ENCODE measurements at places on chromosomes 6 and 20.

DNA sequence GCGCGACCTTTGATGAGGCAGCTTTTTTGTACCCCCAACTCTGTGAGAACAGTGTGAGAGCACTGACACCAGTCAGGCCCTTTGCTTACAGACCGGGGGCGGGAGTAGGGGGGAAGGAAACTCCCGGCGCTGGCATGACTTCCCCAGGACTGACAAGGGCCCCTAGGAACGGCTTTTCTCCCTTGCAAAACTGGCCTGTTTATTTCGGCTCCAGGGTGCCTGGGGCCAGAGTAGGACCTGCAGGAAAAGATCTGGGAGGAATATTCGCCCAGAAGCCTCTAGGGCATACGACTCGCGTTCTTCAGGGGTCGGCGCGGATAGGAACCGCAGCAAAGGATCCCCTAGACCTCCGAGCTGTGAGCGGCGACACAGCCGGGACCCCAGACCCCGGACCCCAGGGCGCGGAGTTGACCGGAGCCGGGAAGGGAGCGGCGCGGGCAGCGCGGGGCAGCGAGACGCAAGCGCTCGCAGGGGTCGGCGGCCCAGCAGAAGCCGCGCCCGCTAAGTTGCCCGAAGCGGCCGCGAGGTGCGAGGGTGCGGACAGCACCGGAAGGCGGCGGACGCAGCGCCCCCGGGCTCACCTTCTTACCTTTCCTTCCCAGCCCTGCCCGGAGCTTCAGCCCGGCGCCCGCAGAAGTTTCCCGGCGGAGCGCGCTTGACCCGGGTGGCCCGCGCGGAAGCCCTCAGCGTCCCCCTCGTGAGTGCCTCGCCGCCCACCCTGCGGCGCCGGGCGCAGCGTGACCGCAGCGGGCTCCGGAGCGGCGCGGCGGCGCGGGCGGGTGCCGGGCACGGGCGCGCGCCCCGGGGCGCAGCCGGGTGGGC, at the start of gene POPDC3:
Gene POPDC3 (minus strand): TSS at position 771 of the 822 bp plus-strand sequence. CDS start 18,105 bp downstream, outside the sequence.
- DNase-seq: peak; percentile 60

DNA sequence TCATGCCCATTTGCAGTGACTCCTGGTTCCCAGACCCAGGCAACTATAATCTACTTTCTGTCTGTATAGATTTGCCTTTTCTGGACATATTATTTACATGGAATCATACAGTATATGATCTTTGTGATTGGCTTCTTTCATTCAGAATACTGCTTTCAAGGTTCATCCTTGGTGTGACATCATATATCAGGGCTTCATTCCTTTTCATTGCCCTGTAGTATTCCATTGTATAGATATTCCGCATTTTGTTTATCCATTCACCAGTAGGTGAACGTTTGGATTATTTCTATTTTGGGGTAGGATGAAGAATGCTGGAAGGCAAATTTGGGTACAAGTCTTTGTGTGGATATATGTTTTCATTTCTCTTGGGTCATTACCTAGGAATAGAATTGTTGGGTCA, 36.1 kb downstream of the PPP1R16B start:
- no peak for DNase-seq

DNA sequence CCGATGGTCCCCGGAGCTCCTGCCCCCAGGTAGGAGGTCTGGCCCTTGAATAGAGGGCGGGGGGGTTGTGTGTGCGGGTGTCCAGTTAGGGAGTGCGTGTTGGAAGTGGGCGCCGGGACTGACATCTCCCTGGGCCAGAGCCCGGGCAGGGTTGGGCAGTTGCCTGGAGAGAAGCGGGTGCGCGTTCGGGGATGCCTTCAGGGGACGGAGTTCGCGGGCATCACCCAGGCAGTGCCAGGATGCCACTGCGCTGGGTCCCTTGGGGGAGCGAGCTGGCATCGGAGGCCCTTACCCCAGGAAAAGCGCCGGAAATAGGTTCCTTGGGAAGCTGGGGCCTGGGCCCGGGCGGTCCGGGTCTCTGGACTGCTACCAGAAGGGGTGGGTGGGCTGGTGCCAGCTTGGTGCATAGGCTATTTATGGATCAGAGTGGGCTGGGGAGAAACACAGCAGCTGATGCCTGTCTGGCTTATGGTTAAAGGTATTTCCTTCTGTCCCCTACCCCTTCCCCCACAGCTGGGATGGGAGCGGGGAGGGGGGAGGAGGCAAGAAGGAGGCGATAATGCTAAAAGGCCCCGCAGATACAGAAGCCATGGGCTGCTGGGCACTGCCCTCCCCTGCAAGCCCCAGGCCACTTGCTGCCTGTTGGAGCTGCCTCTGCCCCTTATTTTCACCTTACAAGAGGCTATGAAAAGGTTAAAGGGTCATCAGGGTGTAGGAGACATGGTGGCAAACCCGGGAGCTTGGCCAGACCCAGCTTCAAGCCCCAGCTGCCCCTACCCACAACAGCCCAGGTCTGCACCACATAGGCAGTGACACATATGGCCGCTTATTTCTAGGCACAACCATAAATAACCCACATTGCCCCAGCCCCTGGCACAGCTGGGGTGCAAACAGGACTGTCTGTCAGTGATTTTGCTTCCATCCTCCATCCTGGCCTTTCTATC, 638 bp downstream of the PACSIN1 start:
- no peak for DNase-seq

- DNase-seq: no peak
Measured at GRCh38 chr20:31484001-31484400, 8.9 kb downstream of the REM1 start.

DNA sequence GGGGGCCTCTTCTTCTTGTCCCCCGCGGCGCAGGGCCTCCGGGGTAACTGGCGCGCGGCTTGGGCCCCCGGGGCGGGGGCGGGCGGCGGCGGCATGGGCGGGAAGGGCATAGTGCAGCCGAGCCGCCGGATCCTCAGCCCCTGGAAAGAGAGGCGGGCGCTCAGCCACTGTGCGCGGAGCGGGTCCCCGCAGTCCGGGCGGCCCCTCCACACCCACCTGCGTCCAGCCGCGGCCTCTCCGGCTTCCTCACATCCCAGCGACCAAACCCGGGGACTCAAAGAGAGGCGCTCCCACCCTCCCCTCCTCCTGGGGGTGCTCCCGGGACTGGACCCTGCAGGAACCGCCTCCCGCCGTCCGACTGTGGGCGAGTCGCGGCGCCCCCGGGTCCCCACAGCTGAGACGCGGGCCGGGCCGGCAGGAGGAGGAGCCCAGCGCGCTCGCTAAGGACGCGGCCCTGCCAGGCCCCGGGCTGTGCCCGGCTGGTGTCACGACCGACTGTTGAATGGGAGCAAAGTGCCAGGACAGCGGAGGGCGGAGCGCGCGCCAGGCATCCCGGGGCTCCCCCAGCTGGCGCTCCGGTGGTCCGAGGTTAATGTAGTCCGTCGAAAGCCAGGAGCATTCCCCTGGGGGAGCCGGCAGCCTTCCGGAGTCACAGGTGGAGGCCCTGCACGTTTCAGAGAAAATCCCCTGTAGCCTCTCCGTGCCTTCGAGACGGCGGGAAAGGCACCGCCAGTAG, at the start of gene PRR18:
Gene PRR18 (minus strand): TSS at position 360 of the 736 bp plus-strand sequence. CDS start 250 bp downstream, at position 110.
- no peak for DNase-seq

GRCh38 chr20:10971096-10971495, 297.3 kb upstream of the JAG1 start:
- no peak for DNase-seq

DNA sequence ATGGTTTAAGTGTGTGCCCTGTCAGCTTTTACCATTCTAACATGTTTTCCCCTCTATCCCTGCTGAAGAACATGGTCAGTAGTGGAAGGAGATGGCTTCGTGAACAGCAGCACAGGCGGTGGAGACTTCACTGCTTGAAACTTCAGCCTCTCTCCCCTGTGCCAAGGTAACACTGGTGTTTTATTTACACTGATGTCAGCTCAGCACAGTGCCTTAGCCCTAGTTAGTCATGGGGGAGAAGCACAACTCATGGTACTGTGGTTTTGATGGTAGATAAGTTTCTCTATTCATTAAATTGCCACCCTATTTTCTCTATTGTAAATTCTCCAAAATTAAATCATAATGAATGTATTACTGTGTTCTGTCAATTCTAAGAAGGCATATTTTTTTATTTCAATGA, 56.6 kb downstream of the MTHFD1L start:
- DNase-seq: no peak

GRCh38 chr6:118896339-118897136, 2.6 kb downstream of the ASF1A start:
- DNase-seq: peak; percentile 65

DNA sequence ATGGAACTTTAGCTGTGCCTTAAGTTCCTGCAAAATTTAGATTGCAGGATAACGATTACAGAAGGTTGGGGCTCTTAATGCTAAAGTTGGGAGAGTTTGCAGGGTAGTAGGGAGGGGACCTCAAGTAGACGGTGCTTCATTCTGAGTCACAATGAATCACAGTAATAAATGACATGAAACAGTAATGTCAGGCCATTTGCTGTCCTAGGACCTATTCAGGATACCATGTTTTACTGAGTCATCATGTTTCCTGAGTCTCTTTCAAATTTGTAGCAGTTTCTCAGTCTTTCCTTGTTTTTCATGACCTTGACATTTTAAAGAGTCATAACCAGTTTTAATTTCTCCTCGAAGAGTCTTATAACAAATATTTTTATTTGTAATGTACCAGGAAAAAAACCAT, 406.9 kb upstream of the MAP3K7 start:
- no peak for DNase-seq

DNA sequence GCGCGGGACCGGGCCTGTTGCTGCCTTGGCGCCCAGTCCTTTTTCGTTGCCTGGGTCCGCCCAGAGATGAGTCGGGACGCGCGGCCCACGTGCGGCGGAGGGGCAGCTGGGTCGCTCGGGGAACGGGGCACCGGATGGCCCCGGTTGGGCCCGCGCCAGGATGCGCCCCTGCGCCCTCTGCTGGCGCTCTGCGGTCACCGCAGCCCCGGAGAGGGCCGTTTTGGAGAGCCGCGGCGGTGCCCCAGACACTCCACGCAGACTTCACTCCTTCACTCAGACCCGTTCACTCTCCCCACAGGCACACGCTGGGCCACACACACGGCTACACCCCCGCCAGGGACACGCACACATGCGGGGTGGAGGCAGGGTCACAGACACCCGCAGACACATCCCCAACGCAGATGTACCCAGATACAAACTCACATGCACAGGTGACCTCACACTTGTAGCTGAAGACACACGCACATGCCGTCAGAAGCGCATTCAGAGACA, 38.8 kb downstream of the SRC start:
- DNase-seq: peak; percentile 58

- no peak for DNase-seq
Measured at GRCh38 chr6:169075915-169076654, 177.6 kb downstream of the THBS2 start.

- DNase-seq: peak; percentile 69
Measured at GRCh38 chr6:79949233-79949632, 1.9 kb upstream of the ELOVL4 start.

DNA sequence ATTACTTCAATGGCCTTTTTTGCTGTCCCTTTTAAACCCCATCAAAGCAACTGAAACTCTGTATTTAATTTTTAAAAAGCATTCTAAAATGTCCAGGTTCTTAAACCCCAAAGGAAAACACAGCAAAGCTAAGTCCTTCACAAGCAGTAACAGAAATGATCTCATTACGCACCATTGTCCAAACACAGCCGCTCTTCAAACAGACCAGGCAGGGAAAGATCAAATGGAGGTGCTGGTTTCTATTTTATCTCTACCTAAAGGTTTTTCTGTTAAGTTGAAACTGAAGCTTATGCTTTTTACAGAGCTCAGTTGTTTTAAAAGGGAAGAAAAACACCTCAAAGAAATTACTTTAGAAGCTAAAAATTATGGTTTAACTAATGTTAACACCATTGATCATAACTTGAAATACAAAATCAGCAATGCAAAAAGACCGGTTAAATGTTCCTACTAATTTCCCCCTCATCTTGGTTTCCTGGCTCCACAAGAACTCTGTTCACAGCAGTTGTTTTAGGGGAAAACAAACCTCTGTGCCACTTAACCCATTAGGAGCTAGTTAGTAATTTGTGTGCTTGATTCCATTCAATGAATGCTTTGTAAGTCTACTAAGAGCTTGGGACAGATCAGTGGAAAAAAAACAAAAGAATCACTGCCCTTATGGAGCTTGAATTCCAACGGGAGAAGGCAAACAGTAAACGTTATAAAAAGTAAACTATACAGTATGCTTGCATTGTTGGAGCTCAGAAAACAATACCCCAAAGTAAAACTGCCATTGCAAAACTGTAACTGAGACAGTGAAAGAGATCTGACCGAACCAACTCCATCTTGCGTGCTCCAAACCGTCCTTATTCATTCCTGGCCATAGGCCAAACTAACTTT, 87.4 kb downstream of the CD24 start:
- no peak for DNase-seq

- DNase-seq: no peak
Measured at GRCh38 chr6:101150226-101150625, 243.3 kb upstream of the GRIK2 start.

DNA sequence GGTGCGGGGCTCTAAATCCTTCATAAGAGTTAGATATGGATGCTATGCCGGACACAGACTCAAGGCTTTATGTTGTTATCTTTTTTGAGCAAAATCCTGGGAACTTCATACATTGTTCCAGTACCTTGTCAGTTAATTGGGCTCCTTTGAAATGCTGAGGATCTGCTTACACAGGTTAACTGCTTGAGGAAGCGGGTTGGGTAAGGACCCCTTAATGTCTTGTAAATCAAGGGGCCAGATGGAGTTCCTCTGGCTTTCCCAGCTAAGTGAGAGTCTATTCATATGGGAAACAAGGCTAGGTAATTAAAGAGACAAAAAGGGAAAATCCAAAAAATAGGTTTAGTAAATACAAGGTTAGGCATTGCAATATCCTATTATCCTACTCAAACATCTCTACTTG, 141.5 kb downstream of the OR2B2 start:
- no peak for DNase-seq
